ENCODE measurements at places on chromosomes 1 and 21.

GRCh38 chr1:30732277-30732996 lies 9.1 kb upstream of the MATN1 start:
- no peak for DNase-seq

DNA sequence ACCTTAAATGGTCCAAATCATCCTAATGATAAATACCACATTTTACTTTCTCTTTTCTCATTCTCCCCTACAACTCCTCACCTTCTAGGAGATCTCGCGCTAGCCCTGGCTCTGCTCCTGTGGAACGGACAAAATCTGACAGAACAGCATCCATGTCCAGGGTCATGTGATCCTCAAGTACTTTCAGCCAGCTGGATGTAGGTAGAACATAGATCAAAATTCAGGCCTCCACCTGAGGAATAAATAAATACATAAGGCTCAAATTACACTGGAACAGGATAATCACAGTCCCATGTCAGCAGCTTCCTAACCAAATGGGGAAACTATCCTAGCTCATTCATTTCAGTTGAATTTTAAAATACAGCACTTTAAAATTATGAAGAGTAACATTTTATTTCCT lies 33.2 kb downstream of the OTUD7B start:
- DNase-seq = no peak

GRCh38 chr21:34865400-34866241 lies 183.5 kb downstream of the RUNX1 start:
- DNase-seq = no peak

GRCh38 chr1:61157468-61157987 lies 75.2 kb downstream of the NFIA start:
- DNase-seq = no peak

Measured in activated T-helper 9 cell treated with anti-CD3 and anti-CD28 coated beads, Interleukin-2, amount 50 U/mL, for 16 hours (primary cell).